Colonic mucosa (tissue), 4 donors: ENCODE measurements at places on chromosomes 16 and 17. TPM values are rescaled to one million over a fixed set of nuclear protein-coding genes. Genes with fewer than 3 reads are reported as not detected.

- no peak for DNase-seq
These were observed 13.4 kb upstream of the SRSF1 start for GRCh38 chr17:58020401-58020800.

DNA sequence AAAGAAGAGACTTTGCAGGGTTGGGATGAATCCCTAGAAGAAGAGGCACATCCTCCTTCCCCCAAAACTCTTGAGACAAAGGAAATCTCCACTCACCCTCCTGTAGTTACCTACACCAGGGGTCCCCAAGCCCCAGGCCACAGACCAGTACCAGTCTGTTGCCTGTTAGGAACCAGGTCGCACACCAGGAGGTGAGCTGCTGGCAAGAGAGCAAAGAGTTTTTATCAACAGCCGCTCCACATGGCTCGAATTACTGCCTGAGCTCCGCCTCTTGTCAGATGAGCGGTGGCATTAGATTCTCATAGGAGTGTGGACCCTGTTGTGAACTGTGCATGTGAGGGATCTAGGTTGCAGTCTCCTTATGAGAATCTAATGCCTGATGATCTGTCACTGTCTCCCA is 98.9 kb downstream of the CCT6B start:
- DNase-seq = no peak

GRCh38 chr17:50621574-50622031 is 13.1 kb upstream of the ABCC3 start:
- DNase-seq = no peak

GRCh38 chr17:32323046-32323445 is 18.9 kb downstream of the C17orf75 start:
- DNase-seq = no peak

DNA sequence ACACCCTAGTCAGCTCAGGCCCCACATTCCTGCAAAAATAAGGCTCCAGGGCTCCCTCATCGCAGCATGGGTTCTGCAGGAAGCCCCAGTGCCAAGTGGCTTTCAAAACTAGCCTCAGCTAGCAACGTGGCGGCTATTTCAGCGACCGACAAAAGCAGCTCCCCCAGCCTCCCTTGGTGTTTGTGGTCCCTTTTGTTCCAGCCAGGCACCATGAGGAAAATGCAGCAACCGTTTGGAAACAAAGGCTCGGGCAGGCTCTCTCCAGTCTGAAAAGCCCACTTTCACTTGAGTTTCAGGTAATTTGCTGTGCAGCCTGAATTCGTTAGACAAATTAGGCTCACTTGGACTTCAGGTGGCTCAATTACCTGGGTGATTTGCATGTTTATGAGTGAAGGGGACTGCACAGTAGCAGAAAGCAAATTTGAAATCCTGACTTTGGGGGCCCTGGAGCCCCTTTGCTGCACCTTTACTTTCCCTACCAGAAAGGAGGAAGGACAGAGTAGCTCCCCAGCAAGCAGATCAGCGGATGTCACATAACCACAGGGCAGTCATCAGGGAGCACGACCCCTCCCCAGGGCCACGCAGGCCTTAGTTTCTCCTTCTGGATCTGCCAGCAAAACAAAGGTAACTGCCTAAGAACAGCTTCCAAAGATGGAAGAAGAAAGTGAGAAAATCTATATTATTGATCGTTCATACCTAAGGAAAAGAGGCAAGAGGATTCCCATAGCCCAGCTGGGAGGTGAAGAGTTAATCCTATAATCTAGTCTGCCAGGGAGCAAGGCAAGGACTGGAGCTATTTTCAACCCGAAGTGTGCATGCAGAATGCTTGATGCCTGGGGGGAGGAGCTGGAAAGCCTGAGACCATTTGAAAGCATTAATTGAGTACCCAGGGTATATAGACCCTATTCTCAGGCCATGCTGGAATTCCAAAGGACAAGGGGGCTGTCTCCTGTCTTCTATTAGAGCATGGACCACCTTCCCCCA is 143.1 kb upstream of the SDK2 start:
- no peak for DNase-seq

DNA sequence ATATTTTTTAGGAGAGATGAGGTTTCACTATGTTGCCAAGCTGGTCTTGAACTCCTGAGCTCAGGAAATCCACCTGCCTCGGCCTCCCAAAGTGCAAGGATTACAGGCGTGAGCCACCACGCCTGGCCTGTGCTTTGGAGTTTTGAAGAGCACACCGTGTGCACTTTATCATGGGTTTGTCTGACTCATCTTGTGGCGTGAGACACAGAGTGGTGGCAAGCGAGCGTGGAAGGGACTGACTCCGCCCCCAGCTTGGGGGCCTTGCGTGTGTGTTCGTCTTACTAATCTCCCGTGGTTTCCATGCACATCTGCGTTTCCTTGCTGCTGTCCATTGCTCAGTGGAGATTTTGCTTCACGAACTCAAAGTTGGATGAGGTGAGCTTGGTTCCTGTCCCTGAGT is 22.9 kb downstream of the CRAMP1 start:
- DNase-seq = no peak

GRCh38 chr17:75064040-75064439 is 17.0 kb downstream of the KCTD2 start:
- DNase-seq = no peak

- DNase-seq = no peak
These were observed 13.3 kb downstream of the SNN start for GRCh38 chr16:11681556-11681955.

DNA sequence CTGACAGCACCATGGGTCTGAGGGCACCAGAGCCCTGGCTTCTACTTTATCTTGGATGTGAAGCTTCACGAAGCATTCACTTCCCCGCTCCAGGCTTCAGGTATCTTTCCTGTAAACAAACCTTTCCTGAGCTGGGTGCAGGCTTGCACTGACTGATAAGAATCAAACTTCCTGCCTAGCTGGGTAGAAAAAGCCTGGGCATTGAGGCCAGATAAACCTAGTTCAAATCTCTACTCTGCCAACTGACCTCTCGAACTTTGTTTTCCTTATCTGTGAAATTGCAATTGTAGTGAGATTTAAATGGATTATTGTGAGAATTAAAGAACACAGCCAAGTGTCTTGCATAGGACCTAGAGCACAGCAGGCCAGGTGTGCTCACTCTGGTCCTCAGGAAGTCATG is 2.9 kb upstream of the TMEM208 start:
- DNase-seq = no peak

ESRP2 gene
- 76.6 TPM for total RNA-seq

DNA sequence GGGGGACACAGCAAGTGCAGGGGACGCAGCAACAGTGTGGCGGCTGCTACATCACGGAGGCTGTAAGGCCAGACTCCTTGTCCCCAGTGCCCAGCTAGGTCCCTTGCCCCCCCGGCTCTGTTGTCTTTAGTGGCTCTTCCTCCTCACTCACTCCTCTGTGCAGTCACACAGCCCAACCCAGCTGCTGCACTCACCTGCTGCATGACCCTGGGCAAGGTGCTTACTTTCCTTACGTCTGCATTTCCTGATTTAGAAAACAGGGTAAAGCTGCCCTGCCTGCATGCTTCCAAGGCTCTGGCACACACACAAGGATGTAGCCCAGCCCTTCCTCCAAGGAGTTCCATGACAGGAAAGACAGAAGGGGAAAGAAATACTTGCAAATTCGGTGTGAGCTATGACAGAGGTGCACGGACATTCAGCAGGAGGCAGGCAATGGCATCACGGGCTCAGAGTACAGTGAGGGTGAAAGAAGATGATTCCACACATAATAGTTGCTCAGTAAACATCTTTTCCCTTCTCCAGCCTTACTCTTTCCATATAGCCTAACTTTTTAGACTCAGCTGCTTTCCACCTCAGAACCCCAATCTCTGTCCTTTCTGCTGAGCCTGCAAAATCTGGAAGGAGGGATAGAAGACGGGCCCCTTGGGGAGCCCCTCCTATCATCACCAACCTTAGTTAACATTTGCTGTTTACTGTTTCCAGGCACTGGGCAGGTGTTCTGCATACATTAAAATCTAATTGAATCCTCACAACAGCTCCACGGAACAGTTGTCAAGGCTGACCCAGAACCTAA is 150.9 kb downstream of the MRM1 start:
- peak; percentile 38 for DNase-seq

DNA sequence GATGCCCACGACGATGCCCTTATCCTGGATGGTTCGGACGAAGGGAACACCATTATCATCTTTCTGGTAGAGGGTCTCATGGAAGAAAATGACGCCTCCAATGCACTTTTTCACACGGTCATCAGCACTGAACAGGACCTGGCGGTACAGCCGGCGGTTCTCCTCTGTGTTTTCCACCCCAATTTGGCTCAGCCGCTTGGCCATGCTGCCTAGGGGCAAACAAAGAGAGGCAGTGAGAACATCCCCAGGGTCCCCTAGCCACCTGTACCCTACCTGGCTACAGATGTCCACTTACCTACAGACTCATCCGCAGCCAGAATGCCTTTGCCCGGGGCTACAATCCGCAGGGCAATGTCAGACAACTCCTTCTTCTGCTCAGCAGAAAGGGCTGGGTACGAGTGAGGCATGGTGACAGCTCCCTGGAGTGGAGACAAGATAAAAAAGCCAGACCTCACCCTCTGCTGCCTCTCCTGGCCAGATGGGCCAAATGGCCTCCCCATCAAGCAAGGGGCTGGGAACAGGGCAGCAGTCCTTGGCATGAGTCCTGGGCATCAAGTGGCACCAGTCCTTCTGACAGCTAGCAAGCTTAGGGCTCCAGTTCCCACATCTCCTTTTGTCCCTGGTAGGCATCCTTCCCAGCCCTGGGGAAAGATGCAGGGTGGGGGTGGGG is 1.4 kb downstream of the ALDOC start:
- DNase-seq = no peak

- no peak for DNase-seq
These were observed 154.8 kb upstream of the RPH3AL start for GRCh38 chr17:507441-507840.
